ENCODE measurements at places on chromosomes 6 and 20. TPM values are rescaled to one million over a fixed set of nuclear protein-coding genes. Genes with fewer than 3 reads are reported as not detected.

The NKX2-2 gene
- total RNA-seq = not detected

The PEX3 gene
- 25.4 TPM for total RNA-seq

The SDC4 gene
- 389 TPM for total RNA-seq

The STMND1 gene
- not detected for total RNA-seq

The SEL1L2 gene
- total RNA-seq = not detected

All from articular chondrocyte of knee joint (primary cell).